Left ventricle myocardium superior (tissue), 1 donor: ENCODE measurements at places on chromosomes 1 and 21.

DNA sequence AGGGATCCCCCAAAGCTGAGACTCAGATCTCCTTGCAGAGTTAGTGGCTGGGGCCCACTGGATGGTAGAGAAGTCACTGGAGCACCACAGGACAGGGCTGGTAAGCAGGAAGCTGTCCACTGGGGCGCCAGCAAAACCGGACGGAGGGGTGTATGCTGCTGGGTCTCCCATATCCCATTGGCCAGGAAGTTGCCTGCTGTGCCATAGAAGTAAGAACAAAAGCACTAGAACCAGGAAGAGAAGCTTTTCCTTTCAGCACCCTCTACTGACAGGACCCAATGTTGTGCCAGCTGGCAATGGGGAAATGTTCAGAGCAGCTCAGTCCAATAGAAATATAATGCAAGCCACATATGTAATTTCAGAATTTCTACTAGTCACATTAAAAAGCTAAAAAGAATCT, 146.6 kb downstream of the SPATA46 start:
- peak; percentile 33 for DNase-seq

DNA sequence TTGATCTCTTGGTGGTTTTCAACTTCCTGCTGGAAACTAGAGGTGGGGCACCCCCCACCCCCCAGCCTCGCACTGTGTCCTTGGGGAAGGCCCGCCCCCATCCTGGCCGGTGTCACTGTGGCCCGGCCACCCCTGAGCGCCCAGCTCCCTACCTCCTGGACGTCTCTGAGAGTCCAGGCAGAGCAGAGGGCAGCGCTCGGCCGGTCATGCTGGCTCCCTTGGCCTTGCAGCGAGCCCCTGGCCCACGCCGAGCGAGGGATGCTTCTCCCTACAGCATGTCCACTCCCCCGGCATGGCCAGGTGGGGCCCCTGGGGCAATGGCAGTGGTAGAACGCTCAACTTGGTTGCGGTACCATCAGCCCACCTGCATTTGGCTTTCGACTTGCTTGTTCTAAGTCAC, 28.7 kb upstream of the TRAPPC10 start:
- no peak for DNase-seq

- DNase-seq: no peak
Measured at GRCh38 chr21:36854391-36854790, 112.1 kb downstream of the HLCS start.

GRCh38 chr21:31107871-31108270, 69.6 kb upstream of the KRTAP19-8 start:
- no peak for DNase-seq

DNA sequence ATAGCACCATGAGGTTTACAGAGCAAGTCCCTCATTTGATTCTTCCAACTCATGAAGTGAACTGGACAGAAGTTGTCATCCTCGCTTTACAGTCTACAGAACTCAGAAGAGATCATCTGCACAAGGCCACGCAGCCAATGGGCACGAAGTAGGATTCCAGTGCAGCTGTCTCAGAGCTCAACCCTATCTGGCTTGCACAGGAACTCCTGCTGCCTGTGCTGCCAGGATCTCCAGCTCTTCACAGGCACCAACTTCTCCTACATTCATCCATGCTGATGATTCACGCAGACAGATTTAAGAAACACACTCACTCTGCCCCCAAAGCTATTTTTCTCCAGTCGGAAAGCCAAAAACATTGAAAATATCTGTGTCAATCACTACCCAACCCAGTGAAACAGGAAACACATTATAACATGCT, 157.0 kb downstream of the RERE start:
- peak; percentile 63 for DNase-seq

- DNase-seq: no peak
Measured at GRCh38 chr1:37267111-37267835, 207.1 kb upstream of the ZC3H12A start.

GRCh38 chr1:160858507-160858906, 4.2 kb downstream of the CD244 start:
- DNase-seq: no peak

DNA sequence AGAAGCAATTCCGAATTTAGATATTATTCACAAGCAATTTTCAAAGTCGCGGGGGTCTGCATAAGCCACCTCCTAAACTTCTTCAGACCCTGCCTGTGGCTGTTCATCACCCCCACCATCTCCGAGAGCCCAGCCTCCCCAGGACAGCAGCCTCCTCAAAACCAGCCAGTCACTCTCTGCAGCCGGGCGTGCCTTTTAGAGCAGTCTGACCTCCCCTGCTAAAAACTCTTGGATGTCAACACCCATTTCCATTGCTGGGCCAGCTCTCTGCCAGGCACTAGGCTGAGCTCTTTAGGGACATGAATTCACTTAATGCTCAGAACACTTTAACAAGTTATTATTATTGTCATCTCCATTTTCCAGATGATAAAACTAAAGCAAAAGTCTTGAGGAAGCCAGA, 11.7 kb downstream of the ADPRS start:
- no peak for DNase-seq

DNA sequence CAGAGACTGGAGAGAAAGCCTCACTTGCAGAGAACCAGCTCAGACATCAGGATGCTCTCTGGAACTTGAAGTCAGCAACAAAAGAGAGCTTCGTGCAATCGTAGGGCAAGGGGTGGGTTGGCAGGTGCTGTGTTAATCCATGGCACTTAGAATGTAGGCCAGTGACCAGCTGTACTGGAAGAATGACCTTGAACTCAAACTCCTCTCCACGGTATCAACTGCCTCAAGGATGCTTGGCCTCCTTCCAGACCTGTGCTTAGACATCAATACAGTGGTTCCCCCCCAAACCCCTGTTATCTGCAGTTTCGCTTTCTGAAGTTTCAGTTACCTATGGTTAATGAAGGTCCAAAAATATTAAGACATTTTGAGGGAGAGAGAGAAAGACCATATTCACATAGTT, 6.5 kb downstream of the KANK4 start:
- no peak for DNase-seq
